ENCODE measurements at places on chromosomes 3 and 15.
A peak's percentile ranks its signal among the peaks of the same experiment; 100 is the strongest.

- no peak for DNase-seq
Measured at GRCh38 chr3:177810162-177810623, 612.9 kb upstream of the TBL1XR1 start.

GRCh38 chr3:151037746-151038477, 47.6 kb upstream of the MED12L start:
- DNase-seq: no peak

DNA sequence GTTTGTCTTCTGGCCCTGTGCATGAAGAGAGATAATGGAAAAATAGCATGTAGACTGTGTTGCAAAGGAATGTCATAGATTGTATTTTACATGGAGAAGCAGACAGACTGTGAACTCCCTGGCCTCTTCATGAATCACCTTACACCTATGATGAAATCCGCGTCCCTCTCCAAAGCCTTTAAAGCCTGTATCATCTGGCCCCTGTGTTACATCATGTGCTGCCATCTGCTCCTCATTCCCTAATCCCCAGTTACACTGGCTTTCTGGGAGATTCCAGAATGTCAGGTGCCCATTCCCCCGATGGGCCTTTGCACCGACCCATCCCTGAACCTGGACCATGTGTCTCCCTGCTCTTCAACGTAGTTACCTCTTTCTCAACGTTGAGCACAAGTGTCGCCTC, 190.8 kb downstream of the ADAMTSL3 start:
- DNase-seq: no peak

DNA sequence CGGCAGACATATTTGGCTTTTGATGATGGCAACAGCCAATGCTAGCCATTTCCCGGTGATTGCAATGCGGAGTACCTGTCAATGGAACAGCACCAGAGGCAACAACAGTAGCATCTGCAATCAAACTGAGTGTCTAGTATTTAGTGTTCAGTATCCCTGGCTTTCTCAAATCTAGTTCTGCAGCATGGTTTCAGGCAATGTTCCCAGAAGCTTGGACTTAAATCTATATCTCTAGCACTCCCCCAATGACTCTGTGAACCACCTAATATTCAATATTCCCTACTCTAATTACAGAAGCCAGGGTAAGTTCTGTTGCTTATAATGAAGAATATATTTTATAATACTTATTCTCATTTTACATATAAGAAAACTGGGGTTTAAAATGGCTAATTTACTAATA, 48.2 kb downstream of the TBL1XR1 start:
- DNase-seq: no peak

DNA sequence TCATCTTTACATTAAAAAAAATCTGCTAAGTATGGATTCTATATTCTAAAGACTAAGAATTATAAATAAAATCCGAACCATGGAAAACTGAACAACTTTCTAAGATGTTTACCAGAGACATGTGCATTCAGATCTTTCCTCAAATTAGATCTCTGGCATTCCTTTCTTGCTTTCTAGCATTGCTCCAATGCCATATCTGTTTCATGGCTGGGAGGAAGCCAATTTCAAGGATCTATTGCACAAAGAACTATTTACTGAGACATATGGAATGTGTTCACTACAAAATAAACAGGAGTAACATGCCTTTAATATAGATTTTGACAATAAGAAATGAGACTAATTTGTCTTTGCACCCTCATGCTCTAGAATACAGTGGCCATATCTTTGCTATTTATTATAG, 45.1 kb upstream of the NANOGP8 start:
- no peak for DNase-seq

DNA sequence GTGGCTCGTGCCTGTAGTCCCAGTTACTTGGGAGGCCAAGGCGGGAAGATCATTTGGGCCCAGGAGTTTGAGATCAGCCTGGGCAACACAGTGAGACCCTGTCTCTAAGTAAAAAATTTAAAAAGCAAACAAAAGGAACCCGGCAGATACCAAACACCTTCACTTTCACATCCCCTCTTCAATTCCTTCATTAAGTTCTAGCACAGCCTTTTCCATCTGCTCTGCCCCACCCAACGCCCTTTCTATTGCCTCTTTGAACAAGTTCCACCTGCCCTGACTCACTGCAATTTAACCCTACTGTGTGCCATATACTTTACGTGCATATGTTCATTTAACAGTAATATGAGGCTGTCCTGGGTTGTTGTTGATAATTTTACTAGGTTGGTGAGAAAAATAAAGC, 12.4 kb upstream of the SPG11 start:
- no peak for DNase-seq

DNA sequence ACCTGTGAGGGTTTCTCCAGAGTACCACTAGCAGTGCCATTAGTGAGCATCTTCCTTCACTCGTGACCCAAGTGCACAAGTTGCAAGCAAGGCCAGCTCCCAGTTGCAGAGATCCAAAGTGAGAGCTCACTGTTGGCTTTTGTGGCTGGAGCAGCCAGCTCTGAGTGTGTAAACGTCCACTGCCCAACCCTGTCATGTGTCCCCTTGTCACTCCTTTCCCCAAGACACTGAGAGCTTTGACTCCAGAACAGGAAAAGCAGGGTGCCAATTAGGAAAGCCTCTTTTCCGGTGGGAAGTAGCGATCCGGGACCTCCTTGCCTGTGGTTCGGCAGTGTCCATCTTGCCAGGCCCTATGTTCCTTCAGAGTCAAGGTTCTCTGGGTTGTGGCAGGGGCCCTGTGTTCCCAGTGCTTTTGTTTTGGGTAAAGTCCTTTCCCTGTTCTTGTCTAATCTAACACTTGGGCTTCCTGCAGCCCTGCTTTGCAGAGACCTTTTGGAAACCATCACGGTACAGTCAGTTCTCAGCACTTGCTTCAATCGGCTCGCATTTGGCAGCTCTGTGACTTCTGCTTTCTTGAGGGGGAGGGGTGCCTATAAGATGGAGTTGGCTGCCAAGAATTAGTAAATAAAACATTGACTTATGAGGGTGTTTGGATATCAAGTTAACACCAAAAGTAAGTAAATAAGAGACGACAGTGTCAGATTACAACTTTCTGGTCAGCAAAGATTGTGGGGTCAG, 90.5 kb downstream of the DNASE1L3 start:
- DNase-seq: no peak

- DNase-seq: no peak
Measured at GRCh38 chr3:45123030-45123429, 23.1 kb downstream of the CDCP1 start.

GRCh38 chr15:67945951-67946700, 106.3 kb upstream of the RNU6-1 start:
- DNase-seq: no peak

- no peak for DNase-seq
Measured at GRCh38 chr3:125187599-125187910, 25.0 kb downstream of the SLC12A8 start.

- no peak for DNase-seq
Measured at GRCh38 chr15:78210349-78210717, 24.0 kb downstream of the ACSBG1 start.

DNA sequence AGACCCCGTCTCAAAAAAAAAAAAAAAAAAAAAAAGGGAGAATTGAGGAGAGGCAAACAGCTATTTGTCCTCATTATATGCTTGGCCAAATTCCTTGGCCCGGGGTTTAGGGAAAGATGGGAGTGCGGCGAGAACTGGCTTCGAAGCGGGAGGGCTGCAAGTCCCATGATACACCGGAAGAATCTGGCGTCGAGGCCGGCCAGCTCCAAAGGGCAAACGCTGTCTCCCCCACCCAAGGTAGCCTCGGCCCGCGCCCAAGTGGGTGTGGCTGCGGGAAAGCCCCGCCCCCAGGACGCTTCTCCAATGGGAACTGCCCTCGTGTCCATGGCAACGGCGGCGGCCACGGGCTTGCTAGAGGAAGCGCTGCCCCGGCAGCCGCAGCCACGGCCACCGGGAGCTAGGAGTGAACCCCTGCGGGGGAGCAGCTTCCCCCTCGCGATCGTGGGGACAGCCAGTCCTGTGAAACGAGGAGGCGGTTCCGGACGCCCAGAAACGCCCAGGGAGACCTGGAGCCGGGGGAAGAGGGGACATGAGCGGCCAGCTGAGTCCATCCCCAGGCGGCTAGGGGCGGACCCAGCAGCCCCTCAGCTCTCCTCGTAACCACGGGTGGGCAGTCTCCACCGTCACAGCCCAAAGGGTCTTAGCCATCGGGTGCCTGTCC, at the start of gene TTLL13:
TTLL13 (plus strand) TSS at position 354 of the 661 bp plus-strand sequence. CDS start 1,075 bp downstream, outside the sequence.
- DNase-seq: peak; percentile 51

GRCh38 chr3:152173627-152174026, 95.1 kb upstream of the MBNL1 start:
- DNase-seq: no peak

DNA sequence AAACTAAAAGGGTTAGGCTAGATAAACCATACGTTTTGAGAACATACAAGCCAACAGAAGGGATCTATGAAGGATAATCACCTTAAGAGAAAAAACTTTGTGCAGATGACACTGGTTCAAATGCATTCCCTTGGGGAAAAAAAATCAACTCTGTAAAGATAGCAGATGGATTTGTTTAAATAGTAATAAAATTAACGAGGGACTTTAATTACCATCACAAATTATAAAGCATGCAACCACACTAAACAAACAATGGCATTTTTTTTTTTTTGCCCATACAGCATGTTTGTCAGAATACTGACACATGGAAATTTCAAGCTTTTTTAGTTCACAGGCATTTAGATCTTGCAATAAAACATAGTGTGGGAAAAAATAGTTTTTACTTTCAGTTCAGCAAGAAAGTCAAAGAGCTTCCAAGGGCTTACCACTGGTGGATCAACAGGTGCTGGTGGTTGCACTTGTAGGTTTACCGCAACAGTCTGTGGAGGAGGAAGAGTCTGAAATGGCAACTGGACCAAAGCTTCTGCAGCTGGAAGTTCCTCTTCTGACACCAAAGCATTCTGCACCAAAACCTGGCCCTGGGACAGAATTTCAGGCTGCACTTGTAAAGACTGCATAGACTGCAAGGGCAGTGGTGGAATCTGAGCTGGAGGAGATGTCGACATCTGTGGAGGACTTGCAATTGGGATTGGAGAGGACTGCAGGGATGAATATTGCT, 53.1 kb downstream of the PHC3 start:
- DNase-seq: no peak

GRCh38 chr3:149784064-149784704, 8.2 kb downstream of the ANKUB1 start:
- DNase-seq: no peak

- DNase-seq: no peak
Measured at GRCh38 chr3:124315215-124316033, 323.5 kb upstream of the ROPN1 start.

DNA sequence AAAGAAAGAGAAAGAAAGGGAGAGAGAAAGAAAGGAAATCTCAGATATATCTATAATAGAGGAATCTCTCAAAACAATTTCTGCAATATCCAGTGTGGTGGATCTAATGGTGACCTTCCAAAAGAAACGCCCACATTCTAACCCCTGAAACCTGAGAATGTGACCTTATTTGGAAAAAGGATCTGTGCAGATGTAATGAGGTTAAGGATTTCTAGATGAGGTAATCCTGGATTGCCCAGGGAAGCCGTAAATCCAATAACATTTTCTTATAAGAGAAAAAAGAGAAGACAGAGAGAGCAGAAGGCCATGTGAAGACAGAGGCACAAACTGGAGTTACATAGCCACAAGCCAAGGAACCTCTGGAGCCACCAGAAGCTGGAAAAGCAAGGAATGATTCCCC, 307.6 kb downstream of the ZBTB20 start:
- DNase-seq: no peak

GRCh38 chr15:57445872-57446271, 69.6 kb downstream of the CGNL1 start:
- DNase-seq: no peak

GRCh38 chr3:4719046-4719501, 225.9 kb downstream of the ITPR1 start:
- DNase-seq: no peak

GRCh38 chr3:39981547-39982184, 172.3 kb downstream of the MYRIP start:
- no peak for DNase-seq

DNA sequence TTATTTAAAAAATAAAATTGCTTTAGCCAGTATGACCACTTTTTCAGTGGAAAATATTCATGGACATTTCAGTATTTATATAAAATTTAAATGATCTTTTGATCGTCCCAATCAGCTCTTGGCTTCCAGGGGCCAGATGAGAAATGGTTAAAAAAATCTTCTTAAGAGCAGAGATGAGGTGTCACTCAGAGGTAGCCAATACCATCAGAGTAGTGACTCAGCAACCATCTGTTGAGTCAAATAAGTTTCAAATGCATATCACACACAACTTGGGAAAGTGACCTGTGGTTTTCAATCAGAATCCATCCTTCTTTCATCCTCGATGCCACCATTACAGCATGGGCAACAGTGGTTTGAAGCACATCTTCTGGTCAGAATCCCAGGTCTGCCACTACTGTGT, 958.8 kb upstream of the NR2F2 start:
- DNase-seq: no peak

GRCh38 chr3:77868725-77869124, 828.8 kb downstream of the ROBO2 start:
- DNase-seq: no peak

- DNase-seq: no peak
Measured at GRCh38 chr3:15978801-15979200, 181.0 kb upstream of the ANKRD28 start.

- no peak for DNase-seq
Measured at GRCh38 chr3:133598405-133598804, 24.9 kb downstream of the CDV3 start.

DNA sequence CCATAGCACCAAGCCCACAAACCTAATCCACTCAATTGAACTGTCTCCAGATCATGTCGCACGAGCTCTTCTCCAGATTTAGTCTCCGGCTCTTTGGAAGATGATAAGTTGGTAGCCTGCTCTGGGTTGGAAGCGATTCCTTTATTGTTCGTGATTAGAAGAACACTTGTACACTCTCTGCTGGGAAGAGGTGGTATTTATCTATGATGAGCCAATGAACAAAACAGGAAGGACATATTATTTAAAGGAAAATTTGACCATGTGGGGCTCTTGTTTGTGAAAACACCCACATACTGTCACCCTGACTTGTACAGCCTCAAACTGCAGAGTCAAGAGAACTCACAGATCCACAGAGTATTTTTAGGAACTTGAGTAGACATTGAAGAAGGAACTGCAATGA, 54.4 kb downstream of the MYZAP start:
- no peak for DNase-seq

- DNase-seq: no peak
Measured at GRCh38 chr15:32041294-32041693, 11.0 kb downstream of the CHRNA7 start.

GRCh38 chr15:73681856-73682599, 2.2 kb upstream of the CD276 start:
- DNase-seq: no peak

DNA sequence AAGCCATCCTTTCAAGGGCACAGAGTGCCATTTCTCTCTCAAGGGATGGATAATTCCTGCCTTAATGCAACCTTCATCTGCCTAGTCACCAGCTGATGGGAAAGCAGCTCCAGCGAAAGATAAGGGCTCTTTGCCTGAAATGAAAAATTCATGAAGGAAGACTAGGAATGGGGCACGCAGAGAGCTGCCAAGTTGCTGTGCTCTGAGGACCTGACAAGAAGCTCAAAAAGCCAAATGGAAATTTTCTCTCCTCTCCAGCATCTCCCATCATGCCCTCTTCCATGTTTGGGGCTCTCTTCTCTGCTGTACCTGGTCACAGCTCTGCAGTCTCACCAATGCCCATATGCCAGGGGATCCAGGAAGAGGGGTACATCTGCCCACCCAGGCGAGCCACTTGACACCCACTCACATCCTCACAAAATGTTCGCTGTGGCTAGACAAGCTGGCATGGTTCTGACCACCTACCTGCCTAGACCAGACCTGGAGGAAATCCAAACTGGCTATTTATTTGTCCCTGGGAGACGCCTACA, 29.3 kb upstream of the ABHD2 start:
- no peak for DNase-seq

Measured in NCI-H1417 treated with DMSO at 0.1 percent for 48 hours (cell line).